ENCODE measurements at places on chromosomes 3 and 15.

GRCh38 chr15:38324939-38325647 is 72.5 kb downstream of the SPRED1 start:
- no peak for DNase-seq

DNA sequence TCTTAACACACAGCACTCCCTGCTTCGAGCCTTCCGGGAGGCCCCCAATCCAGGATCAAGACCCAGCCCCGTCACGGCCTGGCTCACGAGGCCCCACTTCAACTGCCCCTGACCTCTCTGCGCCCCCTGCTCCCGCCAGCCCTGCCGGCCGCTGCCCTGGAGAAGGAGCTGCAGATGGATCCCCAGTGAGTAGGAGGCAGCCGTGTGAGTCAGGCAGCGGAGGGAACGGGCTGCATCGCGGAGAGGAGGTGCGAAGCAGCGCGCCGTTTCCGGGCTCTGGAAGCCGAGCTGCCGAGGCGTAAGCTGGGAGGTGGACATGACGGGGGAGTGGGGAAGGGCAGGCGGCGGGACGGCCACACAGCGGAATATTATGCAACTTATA is 133.4 kb downstream of the TPRA1 start:
- no peak for DNase-seq

- no peak for DNase-seq
Measured at GRCh38 chr3:86451749-86452148, 539.2 kb downstream of the VGLL3 start.

DNA sequence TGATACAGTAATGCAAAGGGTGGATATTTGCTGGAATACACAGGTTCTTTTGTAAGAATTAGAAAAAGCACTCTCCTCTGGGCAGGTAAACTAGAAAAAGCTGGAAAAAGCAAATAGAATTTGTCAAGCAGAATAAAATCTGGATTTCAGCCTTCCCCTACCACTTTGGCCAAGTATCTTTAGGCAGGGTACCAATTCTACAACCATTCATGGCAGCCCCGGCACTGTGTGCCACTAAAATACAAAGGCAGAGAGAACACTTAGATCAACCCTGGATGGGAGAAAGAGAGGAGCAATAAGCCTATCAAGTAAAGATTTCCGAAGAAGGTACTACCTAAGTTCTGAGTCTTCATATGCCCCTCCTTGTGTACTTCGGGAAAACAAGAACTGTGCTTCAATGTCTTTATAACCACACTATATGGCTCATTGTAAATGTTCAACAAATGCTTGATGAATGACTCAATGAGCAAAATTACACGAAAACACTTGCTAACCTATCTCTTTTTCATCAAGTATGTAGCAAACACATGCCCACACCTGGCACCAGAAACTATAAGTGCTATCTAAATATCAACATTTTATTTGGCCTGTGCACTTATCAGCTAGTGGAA is 20.8 kb downstream of the STAG1 start:
- DNase-seq: no peak

DNA sequence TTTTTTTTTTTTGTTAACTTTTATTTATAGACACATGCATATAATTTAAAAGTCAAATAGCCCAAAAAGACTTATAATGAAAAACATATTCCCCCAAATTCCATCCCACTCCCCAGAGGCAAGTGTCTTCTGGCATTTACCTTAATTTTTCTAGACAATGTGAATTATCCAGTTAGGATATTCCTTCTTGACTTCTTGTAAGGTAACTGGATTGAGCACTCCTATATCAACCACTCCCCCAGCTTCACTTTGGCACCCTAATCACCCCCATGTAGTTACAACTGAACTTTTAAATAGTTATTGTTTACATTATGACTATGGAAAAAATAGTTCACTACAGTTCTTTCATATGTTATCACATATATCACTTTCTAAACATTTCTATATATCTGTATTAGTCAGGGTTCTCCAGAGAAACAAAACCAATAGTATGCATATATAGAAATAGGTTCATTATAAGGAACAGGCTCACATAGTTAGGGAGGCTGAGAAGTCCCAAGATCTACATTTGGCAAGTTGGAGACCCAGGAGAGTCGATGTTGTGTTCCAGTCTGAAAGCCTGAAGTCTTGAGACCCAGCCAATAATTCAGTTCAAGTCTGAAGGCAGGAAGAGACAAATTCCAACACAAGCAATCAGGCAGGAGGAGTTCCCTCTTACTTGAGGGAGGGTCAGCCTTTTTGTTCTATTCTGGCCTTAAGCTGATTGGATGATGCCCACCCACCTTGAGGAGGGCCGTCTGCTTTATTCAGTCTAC is 175.8 kb downstream of the THSD4 start:
- no peak for DNase-seq

- DNase-seq: no peak
Measured at GRCh38 chr3:62128051-62128450, 245.3 kb downstream of the FEZF2 start.

Measured in activated naive CD4-positive, alpha-beta T cell (primary cell).